ENCODE measurements at places on chromosomes 2 and 18. TPM values are rescaled to one million over a fixed set of nuclear protein-coding genes. Genes with fewer than 3 reads are reported as not detected.

Gene CDK15
- polyA plus RNA-seq: not detected

Gene SAP130
- polyA plus RNA-seq: 11.8 TPM

Gene ST6GAL2
- not detected for polyA plus RNA-seq

Gene PLEK
- polyA plus RNA-seq: 78.3 TPM

GRCh38 chr18:32714571-32715148, 58.2 kb downstream of the KLHL14 start:
- H3K4me1 ChIP-seq: peaks cover 7% of the 10 kb centered on the region
- peak; percentile 83 for DNase-seq
- no peaks in the 10 kb centered on the region for H3K27me3 ChIP-seq

DNA sequence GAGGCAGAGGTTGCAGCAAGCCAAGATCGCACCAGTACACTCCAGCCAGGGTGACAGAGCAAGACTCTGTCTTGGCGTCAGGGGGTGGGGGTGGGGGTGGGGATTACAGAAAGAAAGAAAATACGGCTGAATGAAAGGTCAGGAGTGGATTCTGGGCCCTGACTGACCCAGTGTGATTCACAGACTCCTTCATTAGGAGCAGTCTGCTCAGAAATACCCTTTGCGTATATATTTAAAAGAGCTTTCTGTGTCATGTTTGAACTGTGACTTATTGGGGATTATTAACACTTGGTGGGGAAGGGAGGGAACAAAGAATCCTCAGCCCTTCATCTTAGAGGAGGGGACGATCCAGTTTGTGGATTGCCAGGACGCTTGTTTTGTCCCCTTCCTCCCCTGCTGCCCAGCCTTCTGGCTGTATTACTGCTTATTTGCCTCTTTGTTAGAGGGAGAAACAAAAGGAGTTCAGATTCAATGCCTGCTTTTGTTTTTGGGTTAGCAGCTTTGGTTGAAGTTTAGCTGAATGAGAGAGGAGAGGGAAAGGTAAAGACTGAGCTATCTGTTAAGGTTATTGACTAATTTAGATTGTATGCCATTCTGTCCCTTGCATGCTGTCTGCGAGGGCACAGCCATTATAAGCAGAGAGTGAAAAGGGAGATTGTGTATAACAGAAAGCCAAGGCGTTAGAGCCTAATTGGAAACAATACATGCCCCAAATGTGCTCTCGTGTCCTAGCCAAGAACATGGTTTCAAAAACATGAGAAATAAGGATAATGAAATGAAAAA, 118.3 kb downstream of the FMNL2 start:
- H3K27ac ChIP-seq: no peak overlapping the region
- H3K27me3 ChIP-seq: no peaks in the 10 kb centered on the region
- H3K36me3 ChIP-seq: no peaks in the 10 kb centered on the region
- H3K4me1 ChIP-seq: no peaks in the 10 kb centered on the region
- DNase-seq: no peak

DNA sequence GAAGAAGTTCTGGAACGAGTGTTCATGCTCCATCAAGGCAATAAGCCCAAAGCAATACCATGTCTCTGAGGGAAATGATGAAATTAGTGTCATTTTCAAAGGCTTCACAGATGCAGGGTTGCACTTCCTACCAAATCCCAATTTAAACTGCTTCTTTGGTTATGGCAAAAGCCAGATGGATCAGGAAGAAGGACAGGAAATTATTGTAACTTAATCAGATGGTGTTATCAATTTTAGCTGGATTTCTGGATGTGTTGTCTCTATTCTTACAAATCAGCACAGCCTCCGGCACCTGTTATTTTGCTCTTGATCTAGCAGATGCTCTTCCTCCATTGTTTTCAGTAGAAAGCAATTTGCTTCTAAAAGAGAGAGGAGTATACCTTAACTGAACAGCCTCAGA, 693.4 kb downstream of the SOCS6 start:
- no peaks in the 10 kb centered on the region for H3K4me1 ChIP-seq
- H3K4me3 ChIP-seq: no peak overlapping the region
- no peak for DNase-seq
- H3K27me3 ChIP-seq: no peaks in the 10 kb centered on the region
- no peak overlapping the region for H3K27ac ChIP-seq

DNA sequence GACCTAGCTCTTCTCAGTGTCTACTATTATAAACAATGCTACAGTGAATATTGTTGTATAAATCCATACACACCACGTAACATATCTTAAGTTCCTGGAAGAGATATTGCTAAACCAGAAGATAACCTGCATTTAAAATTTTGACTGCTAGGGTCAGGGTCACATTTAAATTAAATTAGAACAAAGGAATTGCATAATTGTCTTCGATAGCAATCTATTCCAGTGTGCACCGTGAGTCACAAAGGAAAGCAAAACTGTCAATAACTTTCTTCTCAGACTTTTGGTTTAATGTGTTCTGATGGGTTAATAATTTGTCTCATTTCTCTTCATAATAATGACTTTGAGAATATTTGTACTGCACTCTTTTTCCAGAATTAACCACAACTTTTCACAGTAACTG, 4.2 kb downstream of the GEN1 start:
- DNase-seq: no peak
- H3K4me1 ChIP-seq: peaks cover 7% of the 10 kb centered on the region
- H3K36me3 ChIP-seq: peaks cover 5% of the 10 kb centered on the region
- no peak overlapping the region for H3K27ac ChIP-seq
- H3K27me3 ChIP-seq: no peaks in the 10 kb centered on the region
- H3K4me3 ChIP-seq: no peak overlapping the region

DNA sequence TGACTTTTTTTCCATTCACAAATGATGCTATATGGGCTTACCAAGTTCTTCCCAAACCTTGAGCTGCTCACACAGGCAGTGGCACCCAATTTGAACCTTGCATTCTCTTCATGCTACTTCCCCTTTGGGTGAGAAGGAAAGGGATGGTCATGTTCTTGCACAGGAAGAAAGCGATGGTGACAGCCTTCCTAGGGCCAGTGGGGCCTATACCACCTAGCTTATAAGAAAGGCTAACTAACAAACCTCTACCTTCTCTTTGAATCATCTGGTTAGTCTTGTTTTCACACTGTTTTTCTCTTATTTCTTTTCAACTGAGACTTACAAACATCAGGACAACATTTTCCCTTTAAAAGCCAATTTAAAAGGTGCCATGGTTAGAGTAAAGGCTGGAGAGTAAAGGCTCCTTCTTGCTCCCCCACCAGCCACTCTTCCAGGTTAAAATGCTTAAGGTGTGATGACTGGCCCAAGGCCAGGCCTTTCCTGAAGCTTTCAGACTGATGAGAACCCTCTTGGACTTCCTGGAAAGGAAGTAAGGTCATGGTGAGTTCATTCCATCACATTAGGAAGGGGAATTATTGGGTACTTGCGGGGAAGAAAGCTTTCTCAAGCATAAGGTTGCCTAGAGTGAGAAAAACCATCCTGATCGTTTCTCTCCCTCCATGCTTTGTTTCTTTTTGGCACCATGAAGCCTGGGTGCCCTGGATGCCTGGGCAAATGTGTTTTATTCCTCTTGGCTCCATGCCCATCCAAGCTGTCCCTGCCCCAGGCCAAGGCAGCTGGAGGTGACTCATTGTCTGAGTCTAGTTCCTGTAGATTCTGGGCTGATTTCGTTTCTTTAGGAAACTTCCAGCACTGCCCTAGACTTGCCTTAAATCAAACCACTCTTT, 41.4 kb upstream of the ITGB6 start:
- no peaks in the 10 kb centered on the region for H3K4me1 ChIP-seq
- H3K27ac ChIP-seq: no peak overlapping the region
- no peak for DNase-seq
- no peak overlapping the region for H3K4me3 ChIP-seq
- H3K36me3 ChIP-seq: no peaks in the 10 kb centered on the region

DNA sequence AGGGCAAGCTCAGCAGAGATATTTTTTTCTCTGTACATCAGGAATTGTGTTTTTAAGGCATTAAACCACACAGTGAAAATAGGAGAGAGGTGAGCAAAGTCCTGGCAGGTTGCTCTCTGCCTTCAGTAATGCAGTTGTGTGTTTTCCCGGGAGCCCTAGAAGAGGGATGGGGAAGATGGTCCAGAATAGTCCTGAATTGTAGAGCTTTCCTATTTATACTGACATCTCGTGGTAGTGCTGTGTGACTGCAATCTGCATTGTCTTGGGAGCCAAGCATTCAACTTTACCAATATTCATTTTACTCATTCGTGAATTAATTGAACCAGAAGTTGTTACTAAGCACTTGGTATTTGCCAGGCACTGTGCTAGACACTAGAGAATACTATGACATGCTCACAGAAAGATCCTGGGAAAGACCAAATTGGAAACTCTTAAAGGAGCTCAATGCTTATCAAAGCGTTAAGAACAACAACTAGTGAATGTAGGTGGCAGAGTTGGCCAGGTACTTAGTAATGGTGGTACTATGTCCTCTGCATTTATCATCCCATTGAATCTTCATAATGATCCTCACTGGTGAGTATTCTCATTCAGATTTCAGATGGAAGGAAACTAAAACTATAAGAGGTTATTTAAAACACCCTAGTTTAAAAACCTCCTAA, 214.6 kb downstream of the TRIB2 start:
- H3K27ac ChIP-seq: no peak overlapping the region
- no peaks in the 10 kb centered on the region for H3K4me1 ChIP-seq
- peak; percentile 46 for DNase-seq

DNA sequence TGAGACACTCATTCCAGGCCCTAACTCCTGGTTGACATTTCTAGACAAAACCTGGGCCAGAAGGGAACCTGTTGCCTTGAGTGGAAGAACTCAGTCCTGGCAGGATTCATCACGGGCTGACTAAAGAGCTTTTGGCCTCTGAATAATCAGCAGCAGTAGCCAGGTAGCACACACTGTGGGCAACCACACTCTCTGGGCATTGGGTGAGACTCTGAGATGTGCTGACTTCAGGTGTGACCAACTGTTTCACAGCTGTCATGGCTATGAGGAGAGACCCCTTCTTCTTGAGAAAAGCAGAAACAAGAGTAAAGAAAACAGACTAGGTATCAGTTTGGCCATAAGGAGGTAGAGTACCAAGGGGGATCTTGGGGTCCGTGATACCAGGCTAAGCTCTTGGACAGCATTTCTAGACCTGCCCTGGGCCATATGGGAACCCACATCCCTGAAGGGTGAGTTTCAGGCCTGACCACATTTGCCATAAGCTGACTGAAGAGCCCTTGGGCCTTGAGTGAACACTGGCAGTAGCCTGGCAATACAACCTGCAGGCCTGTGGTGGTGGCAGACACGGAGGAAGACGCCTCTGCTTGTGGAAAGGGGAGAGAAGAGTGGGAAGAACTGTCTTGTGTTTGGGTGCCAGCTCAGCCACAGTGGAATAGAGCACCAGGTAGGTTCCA, 230.9 kb downstream of the DLGAP1 start:
- H3K4me1 ChIP-seq: no peaks in the 10 kb centered on the region
- H3K36me3 ChIP-seq: no peaks in the 10 kb centered on the region
- H3K4me3 ChIP-seq: no peak overlapping the region
- no peaks in the 10 kb centered on the region for H3K27me3 ChIP-seq
- no peak overlapping the region for H3K27ac ChIP-seq

GRCh38 chr2:193124815-193125214, 930.1 kb upstream of the TMEFF2 start:
- DNase-seq: no peak
- no peak overlapping the region for H3K4me3 ChIP-seq
- H3K27me3 ChIP-seq: no peaks in the 10 kb centered on the region

Data from B cell (primary cell).